NCI-H1092 treated with DMSO at 0.1 percent for 48 hours (cell line): ENCODE measurements at places on chromosomes 7 and 10.

GRCh38 chr10:77602231-77602912, 35.2 kb downstream of the KCNMA1 start:
- no peak for DNase-seq

DNA sequence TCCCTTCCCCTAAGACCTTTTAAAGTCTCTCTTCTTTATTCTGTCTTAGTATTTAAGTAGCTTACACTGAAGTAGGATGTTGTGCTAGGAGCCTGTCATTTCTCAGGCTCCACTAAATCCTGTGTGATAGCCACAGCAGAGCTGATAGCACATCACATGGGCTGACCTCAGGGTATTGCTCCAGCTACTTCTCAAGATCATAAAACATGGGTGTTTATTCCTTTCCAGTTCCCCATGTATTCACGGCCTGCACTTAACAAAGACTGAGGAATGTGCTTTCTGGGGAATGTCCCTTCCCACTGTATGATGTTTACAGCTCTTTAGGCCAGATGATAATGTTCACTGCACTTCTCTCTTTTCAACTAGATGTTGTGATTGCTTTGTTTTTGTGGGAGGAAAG, 1086.8 kb downstream of the KCNMA1 start:
- no peak for DNase-seq

GRCh38 chr10:6171881-6172695, 30.6 kb upstream of the PFKFB3 start:
- no peak for DNase-seq

- no peak for DNase-seq
These were observed 96.6 kb upstream of the RNF32 start for GRCh38 chr7:156543699-156544598.

DNA sequence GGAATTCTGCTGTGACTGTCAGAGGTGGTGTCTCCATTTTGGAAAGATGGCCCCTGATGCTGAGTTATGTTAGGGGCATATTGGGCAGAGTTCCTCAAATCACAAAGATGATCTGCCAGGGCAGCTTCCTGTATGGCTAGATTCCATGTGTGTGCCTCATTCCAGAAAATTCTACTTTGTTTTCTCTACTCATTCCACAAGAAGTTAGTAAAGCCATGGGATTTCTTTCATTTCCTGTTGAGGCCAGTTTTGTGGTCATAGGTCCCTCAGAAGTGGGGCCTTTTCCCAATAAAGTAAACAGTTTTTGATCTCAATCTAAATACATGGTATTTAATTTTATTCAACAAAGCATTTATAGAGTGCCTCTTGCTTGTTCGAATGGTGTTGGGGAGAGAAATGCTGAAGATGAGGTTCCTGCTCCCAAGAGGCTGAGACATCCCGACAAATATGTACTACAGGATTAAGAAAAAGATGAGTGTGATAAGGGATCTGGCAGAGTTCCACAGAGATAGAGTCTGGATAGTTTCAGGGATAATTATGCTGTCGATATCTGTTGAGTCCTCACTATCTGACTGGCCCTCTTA, 33.0 kb downstream of the MINDY4 start:
- no peak for DNase-seq
